ENCODE measurements at places on chromosomes 11 and 22.

- no peak for DNase-seq
Measured at GRCh38 chr11:114270531-114271270, 25.5 kb upstream of the NNMT start.

- no peak for DNase-seq
Measured at GRCh38 chr11:103491777-103492176, 382.6 kb downstream of the DYNC2H1 start.

DNA sequence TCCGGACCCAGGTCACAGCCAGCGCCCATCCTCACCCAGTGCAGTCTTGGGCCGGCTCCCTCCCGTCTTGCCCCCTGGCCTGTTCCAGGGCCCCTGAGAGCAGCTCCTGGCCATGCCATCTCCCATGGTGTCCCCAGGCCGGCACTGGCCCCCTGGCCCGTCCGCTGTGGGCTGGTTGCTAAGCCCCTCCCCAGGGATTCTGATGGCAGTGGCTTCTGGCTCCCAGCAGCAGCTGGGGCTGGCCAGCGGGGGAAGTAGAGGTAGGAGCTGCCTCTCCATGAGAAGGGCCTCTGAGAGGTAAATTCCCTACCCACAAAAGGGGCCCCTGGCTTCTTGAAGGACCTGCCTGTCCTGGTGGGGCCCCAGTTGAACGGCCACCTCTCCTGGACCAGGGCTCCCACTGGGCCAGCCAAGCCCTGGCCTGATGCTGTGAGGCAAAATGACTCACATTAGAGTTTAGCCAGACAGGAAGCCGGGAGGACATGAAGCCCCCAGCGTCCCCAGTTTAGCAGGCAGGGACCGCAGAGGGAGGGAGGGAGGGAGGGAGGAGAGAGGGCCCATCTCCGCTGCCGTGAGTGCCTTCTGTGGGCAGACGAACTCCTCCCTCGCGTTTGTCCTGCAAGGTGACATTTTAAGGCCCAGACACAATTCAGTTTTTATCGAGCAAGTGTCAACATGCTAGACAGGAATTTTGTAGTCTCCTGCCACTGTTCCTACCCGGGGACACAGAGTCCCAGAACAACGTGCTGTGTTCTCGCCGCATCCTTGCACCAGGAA is 32.9 kb upstream of the GAL start:
- no peak for DNase-seq

DNA sequence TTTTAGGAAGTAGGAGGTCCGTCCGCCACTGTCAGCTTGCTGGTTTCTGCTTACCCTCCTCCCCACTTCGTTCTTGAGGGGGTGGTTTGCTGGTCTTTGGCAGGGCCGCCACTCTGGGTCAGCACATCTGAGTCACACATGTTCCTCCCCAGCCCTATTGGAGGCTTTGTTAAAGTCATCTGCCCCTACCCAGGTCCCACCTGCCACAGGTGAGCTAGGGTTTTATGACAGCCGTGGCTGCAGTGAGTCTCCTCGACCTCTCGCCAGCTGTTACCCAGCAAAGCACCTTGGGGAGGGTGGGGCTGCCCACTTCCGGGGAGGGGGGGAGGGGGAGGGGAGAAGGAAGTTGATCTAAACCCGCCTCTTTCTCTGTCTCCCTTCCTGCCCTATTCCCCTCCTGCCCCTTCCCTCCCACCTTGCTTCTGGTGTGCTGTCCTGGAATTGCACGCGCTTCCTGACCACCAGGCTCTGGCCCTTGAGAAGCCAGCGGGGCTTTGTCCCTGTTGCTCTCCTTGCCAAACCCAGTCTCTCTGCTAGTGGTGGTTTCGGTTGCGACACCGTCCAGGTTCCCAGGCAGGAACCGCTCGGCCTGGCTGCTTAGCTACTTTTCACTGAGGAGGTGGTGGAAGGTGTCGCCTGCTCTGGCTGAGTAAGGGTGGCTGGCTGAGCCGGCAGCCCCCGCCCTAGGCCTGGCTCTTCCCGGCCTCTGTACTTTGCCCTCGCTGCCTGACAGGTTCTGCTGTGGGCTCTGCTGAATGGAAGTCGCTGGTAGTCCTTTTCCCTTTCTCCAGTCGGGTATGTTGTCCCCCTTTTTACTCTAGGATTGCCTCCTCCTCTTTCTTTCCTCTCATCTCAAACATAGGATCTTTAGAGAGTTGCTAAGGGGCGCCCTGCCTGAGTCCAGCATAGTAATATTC is 28.5 kb downstream of the RCOR2 start:
- DNase-seq = peak; percentile 66

GRCh38 chr11:36377759-36378564 is 81.9 kb downstream of the PRR5L start:
- DNase-seq = no peak

GRCh38 chr22:31142285-31142684 is 2.0 kb upstream of the PLA2G3 start:
- no peak for DNase-seq

DNA sequence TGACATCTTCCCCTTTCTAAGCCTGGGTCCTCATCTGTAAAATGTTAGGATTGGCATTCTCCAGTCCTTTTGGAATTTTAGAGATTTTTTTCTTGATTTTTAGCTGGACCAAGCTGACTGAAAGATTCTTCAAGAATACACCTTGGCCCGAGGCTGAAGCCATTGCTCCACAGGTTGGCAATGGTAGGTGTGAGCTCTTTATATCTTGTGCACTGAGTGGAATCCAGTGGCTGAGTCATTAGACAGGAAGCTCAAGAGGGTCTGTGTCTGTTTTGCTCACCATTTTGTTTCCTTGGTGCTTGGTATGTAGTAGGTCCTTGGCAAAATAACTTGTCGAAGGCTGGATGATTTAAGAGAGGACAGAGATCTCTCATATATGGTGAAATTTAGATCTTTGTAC is 6.2 kb downstream of the EIF3L start:
- no peak for DNase-seq
